ENCODE measurements at places on chromosomes 16 and 17. TPM values are rescaled to one million over a fixed set of nuclear protein-coding genes. Genes with fewer than 3 reads are reported as not detected.

The ENPP7 gene
- total RNA-seq: not detected

The TOP3A gene
- total RNA-seq: 12.9 TPM

The DYNC1LI2 gene
- total RNA-seq: 175 TPM

The ULK2 gene
- 42.8 TPM for total RNA-seq

The HYDIN gene
- total RNA-seq: 0.12 TPM

The GRIN2A gene
- under 0.01 TPM for total RNA-seq

The MLKL gene
- 9.1 TPM for total RNA-seq

The CLEC16A gene
- 33.8 TPM for total RNA-seq

The PPM1D gene
- total RNA-seq: 7.0 TPM

The SPAG9 gene
- 120 TPM for total RNA-seq
